ENCODE measurements at places on chromosomes 1 and 21. TPM values are rescaled to one million over a fixed set of nuclear protein-coding genes. Genes with fewer than 3 reads are reported as not detected.

DNA sequence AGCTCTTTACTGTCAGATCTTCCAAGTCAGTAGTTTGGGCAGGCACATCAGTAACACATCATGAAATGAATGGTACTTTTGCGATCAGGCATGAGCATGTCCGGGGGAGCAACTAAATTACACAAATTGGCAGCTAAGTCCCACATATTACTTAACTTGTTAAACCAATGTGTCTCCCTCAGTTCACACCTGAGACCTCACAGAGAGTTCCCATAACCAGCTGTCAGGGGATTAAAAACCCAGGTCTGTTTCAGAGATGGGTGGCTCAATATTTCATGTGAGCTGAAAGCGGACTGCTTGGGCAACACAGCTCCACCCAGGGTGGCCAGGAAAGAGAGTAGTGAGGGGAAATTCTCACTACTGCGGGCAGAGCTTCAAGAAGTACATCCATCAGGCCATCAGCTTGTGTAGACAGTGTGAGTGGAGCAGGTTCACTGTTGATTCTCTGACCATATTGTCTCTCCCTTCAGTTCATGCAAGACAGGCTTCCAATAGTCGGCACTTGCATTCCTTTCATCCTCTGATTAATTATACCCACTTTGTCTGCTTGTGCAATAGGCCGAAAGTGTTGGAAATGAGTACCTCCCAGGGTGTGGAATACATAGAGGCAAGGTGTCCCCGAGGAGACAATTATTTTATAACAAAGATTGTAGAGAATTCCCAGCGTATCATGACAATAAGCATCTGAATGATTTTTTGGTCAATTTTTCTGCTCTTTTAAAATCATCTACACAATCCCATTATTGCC is 139.9 kb downstream of the PTGER3 start:
- DNase-seq = no peak

GRCh38 chr1:227429447-227430359 is 111.4 kb upstream of the CDC42BPA start:
- DNase-seq = peak; percentile 52

DNA sequence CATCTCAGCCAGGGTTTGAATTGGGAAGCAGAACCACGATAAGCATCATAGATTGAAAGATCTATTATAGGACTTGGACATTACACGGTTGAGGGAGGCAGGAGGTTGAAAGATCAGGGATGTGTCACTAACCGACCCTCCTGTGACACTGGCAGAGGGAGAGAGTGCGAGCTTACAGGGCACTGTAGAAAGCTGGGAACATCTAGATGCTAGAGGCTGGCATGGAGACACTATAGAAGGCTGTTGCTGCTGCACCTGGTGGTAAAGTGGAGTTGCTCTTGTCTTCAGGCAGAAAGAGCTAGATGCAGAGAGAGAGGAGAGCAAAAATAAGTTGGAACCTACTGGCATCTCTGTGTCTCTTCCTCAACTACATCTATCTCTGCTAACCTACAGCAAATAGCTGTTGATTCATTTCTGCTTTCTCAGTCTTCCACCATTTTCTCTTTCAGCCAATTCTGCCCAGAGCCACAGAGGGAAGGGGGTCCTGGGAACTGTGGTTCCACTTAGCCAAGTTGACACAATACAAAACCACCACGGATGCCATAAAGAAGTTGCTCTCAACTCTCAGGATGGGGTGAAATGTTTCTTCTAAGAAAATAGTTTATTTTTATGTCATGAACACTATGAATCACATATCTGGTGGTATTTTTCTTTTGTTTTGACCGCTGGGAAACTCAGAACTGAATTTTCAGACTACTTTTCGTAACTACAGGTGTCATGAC is 155.9 kb downstream of the ZNF281 start:
- DNase-seq = no peak

- DNase-seq = no peak
Observed at GRCh38 chr1:180397175-180397574, 105.2 kb downstream of the ACBD6 start.

DNA sequence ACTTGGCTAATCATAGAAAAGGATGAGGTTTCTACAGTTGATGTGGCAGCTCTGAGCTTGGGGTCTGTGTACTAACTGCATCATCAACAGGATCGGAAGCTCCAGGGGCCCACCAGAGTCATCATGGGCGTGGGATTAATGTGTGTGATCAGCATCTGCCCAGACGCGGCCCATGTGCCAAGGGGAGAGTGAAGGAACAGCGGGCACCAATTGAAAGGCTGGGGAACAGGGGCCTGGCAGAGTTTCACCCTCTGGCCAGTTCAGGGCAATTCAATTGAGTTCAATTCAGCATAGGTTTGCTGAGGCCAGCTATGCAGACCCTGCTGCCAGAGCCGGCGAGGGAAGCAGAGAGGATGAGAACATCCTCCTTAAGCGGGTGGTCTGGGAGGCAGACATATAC is 260.0 kb upstream of the AJAP1 start:
- no peak for DNase-seq

DNA sequence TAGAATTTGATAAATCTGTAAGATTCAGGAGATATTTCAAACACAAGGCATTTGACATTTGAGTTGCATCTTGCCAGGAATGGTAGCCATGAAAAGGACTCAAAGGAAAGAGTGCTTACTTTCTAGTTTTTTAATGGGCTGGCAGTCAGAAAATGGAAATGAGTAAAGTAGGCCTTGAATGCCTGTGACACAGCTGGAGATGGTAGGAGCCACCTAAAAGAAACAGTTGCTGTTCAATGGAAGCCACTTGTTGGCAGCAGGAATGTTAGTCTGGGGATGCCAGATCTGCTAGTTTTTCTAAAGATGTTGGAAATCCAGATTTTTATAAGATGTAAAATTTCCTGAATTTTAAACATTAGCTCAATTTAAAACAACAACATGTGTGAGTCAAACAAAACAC is 43.6 kb downstream of the CACHD1 start:
- no peak for DNase-seq

DNA sequence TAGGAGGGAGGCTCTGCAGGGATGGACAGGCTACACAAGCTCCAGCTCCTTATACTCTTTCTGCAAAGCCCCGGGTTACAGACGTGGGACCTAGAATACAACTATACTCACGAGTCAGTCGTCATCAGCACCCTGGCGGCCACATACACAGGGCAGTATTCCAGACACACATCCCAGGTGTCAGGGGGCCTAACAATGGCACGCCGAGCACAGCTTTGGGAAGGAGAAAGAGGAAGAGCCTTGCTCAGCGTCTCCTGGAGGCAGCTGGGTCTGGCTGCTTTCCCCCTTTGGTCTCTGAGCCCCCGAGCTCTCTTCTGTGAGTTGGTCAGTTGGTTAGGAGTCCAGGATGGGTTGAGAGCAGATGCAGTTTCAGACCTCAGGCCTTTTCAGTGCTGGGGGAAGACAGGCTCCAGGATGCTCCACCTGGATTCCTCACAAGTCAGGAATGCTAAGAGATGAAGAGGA is 4.5 kb upstream of the POU3F1 start:
- no peak for DNase-seq

- no peak for DNase-seq
Observed at GRCh38 chr1:205535866-205536758, 31.6 kb downstream of the CDK18 start.

- no peak for DNase-seq
Observed at GRCh38 chr1:117630423-117630998, 24.7 kb downstream of the TENT5C start.

DNA sequence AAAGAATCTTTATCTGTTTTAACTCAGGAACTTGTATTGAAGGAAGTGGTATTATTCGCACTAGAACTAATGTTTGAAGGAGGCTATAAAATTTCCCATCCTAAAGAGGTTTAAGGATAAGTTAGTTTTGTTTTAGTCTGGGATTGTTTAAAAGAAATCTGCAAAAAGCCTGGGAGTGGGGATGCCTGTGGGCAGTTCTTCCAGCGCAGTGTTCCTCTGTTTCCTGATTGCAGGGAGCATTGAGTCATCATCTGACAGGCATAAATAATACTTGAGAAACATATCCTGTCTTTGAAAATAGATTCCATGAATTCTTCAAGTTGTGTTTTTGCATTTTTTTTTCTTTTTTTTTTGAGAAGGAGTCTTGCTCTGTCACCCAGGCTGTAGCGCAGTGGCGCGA is 350.8 kb upstream of the PTBP2 start:
- DNase-seq = peak; percentile 79

DNA sequence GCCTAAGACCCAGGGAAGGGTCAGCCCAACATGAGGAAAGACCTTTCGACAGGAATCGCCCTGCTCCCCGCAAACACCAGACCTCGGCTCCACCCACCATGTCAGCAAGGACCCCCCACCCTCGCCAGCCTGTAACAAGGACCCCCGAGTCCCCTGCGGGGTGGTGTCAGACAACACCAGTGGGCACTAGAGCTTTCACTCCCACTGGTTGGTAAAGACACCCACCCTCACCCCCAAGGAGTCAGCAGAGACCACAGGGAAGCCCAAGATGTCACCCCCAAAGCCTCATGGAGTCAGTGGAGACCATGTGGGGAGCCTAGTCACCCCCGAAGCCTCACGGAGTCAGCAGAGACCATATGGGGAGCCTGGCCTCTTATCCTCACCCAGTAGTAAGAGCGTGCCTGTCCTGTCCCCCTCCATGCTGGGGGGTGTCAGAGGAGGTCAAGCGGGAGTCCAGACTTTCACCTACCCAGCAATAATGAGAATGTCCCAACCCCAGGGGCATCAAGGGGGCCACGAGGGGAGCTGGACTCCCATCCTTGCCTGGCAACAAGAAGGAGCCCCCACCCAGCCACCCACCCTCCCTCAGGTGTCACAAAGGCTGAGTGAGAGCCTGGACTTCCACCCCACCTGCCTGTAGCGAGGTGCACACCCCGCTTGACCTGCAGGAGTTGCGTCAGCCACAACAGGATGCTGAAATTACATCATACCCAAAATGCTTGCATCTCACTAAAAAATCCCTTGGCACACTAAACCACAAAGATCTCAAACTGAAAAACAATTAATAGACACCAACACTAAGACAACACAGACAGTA is 24.8 kb downstream of the SLC19A1 start:
- no peak for DNase-seq

- DNase-seq = no peak
Observed at GRCh38 chr1:77659879-77660593, 22.4 kb downstream of the ZZZ3 start.

GRCh38 chr1:37795340-37796125 is 1.9 kb downstream of the MANEAL start:
- DNase-seq = no peak

GRCh38 chr1:110430366-110430765 is 20.6 kb upstream of the PROK1 start:
- no peak for DNase-seq

DNA sequence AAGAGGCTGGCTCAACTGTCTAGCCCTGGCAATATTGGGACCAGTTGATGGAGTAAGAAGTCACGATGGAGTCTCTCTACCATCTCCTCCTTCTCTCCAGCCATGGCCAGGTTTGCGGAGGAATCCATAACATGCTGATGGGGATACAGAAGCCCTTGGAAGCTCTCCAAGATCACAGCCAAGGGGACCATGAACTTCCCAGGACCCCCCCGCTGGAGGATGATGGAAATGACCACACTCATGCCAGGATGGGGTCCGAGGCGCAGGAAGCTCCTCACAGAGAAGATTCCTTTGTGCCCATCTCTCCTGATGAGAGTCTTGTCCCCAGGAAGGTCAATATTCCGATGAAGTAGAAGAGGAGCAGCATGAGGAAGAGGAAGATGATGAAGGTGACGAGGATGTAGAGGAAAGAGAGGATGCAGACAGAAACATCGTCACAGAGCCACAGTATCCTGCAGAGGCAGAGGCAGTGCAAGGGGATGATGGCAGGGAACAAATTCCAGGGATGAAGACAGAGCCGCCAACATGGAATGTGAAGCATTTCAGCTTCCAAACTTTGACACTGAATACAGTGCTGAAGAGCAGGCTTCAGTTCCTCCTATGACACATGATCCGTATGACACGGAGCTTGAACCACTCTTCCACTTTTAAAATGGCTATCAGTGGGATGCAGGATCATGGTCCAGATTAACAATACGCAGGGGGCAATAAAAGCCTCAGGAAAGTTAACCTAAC is 57.9 kb upstream of the EDN2 start:
- DNase-seq = no peak

GRCh38 chr1:47229031-47229885 is 2.8 kb downstream of the TAL1 start:
- no peak for DNase-seq

GRCh38 chr21:34791776-34792503 is 123.1 kb downstream of the CLIC6 start:
- no peak for DNase-seq

DNA sequence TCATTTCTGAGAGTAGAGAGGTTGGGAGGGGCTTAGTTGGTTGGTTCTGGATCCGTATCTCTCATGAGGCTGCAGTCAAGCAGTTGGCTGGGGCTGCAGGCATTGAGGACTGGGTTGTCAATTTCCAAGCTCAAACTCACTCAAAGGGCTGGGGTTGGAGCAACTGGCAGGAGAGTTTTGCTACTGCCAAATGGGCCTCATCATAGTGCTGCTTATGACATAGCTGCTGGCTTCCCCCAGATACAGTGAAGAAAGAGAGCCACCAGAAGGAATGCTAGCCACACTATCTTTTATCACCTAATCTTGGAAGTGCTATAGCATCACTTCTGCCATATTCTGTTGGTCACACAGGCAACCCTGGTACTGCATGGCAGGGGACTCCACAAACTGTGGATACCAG is 363.5 kb upstream of the USP24 start:
- DNase-seq = no peak

GRCh38 chr1:21077085-21077484 is 99.6 kb downstream of the EIF4G3 start:
- peak; percentile 32 for DNase-seq

- no peak for DNase-seq
Observed at GRCh38 chr1:93506126-93506525, 58.2 kb downstream of the FNBP1L start.

DNA sequence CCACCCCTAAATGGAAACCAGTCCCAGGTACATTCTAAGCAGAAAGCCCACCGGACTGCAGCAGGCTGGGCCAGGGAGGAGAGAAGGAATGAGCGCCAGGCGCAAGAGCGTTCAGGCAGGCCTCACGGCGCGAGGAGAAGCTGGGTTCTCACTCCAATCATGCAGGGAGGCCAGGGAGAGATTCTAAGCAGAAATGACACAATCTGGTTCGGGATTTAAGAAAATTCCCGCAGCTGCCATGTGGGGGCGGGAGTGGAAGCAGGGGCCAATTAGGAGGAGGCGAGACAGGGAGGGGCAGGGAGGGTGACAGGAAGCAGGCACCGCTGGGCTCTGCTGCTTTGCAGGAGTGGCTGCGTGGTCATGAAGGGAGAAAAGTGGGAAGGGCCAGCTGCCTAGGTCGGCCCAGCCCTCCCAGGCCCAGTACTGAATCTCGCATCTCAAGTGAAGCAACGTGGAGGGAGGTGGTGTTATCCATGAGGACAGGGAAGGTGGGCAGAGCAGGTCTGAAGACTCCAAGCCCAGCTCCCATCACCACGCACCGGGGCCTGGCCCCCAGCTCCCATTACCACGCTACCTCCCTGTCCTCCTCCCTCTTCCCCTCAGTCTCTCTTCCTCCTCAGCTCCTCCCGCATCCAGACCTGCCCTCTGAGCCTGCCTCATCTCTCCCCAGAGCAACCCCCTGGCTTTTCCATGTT is 11.8 kb downstream of the NPHP4 start:
- no peak for DNase-seq

MTX1 gene
- 45.1 TPM for total RNA-seq

GPR52 gene
- 0.49 TPM for total RNA-seq

PFKFB2 gene
- total RNA-seq = 1.8 TPM

PPIAL4G gene
- not detected for total RNA-seq

LCE2C gene
- not detected for total RNA-seq

SYT14 gene
- total RNA-seq = 0.14 TPM

KRTAP10-6 gene
- total RNA-seq = not detected

TCHH gene
- total RNA-seq = not detected

CHI3L2 gene
- not detected for total RNA-seq

LMX1A gene
- not detected for total RNA-seq

CYP4A22 gene
- not detected for total RNA-seq

Measured in pulmonary artery endothelial cell (primary cell).